ENCODE measurements at places on chromosomes 6 and 20.
A peak's percentile ranks its signal among the peaks of the same experiment; 100 is the strongest.

DNA sequence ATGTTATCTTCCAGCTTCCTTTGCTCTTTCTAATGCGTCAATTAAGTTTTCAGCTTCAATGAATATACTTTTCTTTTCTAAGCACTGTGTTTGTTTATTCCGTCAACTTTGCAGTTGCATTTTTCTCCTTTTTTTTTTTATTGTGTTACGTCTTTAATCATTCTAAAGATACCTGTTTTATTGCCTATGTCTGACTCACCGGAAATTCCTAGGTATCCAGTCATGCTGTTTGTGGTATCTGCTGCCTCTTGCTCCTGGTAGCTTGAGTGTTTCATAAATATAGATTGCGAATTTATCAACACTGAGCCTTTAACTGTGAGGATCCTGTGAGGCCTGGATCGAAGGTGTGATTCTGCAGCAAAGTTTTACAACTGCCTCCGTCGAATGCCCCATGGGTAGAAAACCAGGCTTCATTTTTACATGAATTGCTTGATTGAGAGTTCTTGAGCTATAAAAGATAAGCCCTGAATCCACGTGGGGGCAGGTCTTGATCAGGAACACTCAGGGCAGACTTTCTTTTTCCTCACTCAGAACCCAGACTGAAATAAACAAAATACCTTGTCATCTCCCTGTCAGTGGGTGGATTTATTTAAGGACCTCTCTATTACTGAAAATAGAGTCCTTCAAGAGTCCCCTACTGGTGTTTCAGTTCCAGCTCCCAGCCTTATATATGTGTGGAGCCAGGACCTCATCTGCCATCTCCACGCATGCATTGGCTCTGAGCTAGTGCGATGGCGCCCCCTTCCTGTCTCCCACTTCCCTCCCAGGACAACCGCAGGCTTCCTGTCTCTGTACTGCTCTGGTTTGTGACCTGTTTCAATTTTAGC, 60.1 kb upstream of the LRRC1 start:
- DNase-seq = peak; percentile 26
- H3K36me3 ChIP-seq = no peaks in the 10 kb centered on the region
- no peak overlapping the region for H3K27ac ChIP-seq
- H3K4me3 ChIP-seq = no peak overlapping the region

- no peaks in the 10 kb centered on the region for H3K27me3 ChIP-seq
- H3K4me1 ChIP-seq = no peaks in the 10 kb centered on the region
- H3K4me3 ChIP-seq = no peak overlapping the region
- DNase-seq = no peak
- peaks cover 1% of the 10 kb centered on the region for H3K36me3 ChIP-seq
Observed at GRCh38 chr6:152117156-152118133, 310.0 kb downstream of the ESR1 start.

- H3K4me3 ChIP-seq = no peak overlapping the region
- no peaks in the 10 kb centered on the region for H3K4me1 ChIP-seq
- H3K27me3 ChIP-seq = no peaks in the 10 kb centered on the region
- DNase-seq = no peak
- H3K27ac ChIP-seq = no peak overlapping the region
Observed at GRCh38 chr20:57435105-57435497, 43.9 kb downstream of the RBM38 start.

DNA sequence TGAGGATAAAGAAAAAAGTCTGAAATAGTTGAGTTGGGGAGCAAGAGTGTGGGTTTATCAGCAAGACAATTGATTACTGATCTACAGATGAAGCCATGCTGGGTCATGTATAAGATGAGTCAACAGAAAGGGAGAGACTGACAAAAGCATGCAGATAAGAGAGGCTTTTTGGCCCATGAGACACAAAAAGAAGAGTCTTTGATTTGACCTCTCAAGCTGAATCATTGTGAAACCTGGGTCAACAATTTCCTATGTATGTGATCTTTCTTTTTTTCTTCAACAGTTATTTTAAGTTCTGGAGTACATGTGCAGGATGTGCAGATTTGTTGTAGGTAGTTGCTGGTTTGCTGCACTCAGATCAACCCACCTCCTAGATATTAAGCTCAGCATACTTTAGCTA, 15.9 kb downstream of the RIMS1 start:
- no peaks in the 10 kb centered on the region for H3K36me3 ChIP-seq
- no peaks in the 10 kb centered on the region for H3K27me3 ChIP-seq
- no peak overlapping the region for H3K27ac ChIP-seq
- H3K4me3 ChIP-seq = no peak overlapping the region

GRCh38 chr6:141261016-141261671, 871.6 kb upstream of the GJE1 start:
- no peak for DNase-seq
- H3K4me3 ChIP-seq = no peak overlapping the region
- no peaks in the 10 kb centered on the region for H3K36me3 ChIP-seq
- H3K27ac ChIP-seq = no peak overlapping the region
- H3K4me1 ChIP-seq = no peaks in the 10 kb centered on the region

DNA sequence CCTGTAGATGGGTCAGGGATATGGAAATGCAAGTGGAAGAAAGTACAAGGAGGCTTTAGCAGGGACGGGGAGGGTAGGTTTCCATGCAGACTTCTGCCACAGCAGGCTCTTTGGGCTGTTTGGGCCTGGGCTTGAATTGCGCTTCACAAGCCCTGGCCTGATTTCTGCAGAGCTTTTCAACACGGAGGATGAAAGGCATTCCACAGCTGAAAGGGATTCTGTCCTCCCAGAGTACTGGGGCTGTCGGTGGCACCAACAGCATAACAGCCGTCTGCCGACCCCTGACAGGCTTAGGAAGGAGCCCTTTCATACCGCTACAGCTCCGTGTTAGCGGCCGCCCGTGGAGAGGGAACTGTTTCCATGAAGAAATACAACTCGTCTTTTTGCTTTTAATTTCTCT, 22.9 kb upstream of the TBC1D7 start:
- no peak for DNase-seq
- no peak overlapping the region for H3K4me3 ChIP-seq
- H3K36me3 ChIP-seq = no peaks in the 10 kb centered on the region
- H3K27ac ChIP-seq = no peak overlapping the region
- H3K27me3 ChIP-seq = no peaks in the 10 kb centered on the region

- DNase-seq = no peak
- no peak overlapping the region for H3K27ac ChIP-seq
- H3K36me3 ChIP-seq = peaks cover 2% of the 10 kb centered on the region
- H3K27me3 ChIP-seq = no peaks in the 10 kb centered on the region
- no peak overlapping the region for H3K4me3 ChIP-seq
Observed at GRCh38 chr6:37366910-37367309, 13.1 kb downstream of the RNF8 start.

DNA sequence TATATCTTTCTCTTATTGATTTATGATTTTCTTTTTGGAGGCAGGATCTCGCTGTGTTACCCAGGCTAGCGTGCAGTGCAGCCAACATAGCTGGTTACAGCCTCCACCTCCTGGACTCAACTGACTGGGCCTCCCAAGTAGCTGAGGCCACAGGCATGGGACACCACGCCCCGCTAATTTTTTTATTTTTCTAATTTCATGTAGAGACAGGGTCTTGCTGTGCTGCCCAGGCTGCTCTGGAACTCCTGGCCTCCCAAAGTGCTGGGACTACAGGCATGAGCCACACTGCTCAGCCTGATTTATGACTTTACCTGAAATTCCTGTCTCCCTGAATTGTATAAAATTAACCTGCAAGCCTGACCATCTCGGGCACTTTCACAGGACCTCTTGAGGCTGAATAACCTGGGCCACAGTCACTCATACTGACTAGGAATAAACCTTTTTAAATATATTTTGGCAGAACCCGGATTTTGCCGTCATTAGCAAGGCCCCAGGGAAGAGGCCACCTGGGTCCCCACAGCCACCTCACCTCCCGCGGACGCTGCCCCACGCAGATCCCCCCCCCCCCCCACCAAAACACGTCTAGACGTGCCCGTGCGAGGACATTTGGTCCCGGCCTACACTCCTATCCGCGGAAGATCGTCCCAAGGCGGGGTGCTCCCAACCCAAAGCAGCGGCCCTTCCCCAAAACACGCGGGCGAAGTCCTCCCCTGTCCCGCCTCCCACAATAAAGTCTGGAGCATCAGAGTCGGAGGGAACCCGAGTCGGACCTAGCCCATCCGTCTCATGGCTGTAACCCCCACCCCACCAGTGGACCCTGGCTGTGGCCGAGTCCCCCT, 902 bp downstream of the ZNF337 start:
- peak; percentile 28 for DNase-seq
- no peaks in the 10 kb centered on the region for H3K4me1 ChIP-seq
- H3K4me3 ChIP-seq = peak overlapping the region; percentile 90
- H3K36me3 ChIP-seq = no peaks in the 10 kb centered on the region

DNA sequence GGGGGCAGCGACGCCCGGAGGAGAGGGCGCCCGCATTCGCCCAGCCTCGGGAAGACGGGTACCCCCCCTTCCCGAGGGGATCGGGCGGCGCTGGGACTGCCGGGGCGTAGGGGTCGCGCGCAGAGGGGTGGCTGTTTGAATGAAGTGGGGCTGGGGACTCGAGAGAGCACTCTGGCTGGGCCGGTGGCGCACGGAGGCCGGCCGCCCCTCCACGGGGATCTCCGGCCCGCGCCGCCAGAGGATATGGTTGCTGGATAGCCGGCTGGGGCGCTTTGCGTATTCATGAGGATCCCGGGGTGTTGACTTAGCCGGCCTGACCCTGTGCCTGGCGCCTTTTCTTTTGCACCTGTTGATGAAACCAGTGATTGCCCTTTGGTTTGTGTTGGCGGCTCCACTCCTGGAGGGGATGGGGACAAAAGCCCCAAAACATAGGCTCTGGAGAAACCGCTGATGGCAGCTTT, 469 bp downstream of the SYNJ2 start:
- H3K4me3 ChIP-seq = peak overlapping the region; percentile 90
- no peaks in the 10 kb centered on the region for H3K36me3 ChIP-seq
- peak; percentile 42 for DNase-seq

GRCh38 chr6:51285876-51286275, 467.2 kb downstream of the TFAP2B start:
- H3K4me3 ChIP-seq = no peak overlapping the region
- no peak for DNase-seq
- no peaks in the 10 kb centered on the region for H3K36me3 ChIP-seq
- no peaks in the 10 kb centered on the region for H3K27me3 ChIP-seq
- H3K27ac ChIP-seq = no peak overlapping the region

DNA sequence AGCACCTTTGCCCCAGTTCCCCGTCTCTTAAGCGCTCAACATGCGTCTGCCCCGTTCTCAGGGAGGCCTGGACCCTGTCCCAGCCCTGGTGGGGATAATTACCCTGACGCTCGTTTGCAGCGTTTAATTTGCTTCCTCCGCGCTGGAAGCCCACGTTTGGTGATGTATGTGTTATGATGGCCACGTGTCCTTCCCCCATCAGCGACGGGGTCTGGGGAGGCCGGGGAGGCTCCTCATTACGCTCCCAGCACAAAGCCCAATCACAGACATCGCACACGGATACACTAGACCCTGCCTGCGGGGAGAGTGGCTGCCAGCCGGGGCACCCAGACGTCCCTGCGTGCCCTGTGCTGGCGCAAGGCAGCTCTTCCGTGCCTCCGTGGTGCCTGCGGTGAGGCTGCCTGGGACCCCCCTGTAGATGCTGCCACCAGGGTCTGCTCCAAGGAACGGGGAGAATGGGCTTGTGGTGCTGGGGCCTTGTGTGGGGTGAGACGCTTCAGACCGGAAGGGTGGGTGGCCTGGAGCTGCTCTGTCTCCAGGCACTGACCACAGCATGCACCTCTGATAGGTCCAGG, 10.2 kb upstream of the CHRNA4 start:
- no peaks in the 10 kb centered on the region for H3K27me3 ChIP-seq
- DNase-seq = no peak
- H3K4me3 ChIP-seq = no peak overlapping the region
- no peaks in the 10 kb centered on the region for H3K36me3 ChIP-seq

DNA sequence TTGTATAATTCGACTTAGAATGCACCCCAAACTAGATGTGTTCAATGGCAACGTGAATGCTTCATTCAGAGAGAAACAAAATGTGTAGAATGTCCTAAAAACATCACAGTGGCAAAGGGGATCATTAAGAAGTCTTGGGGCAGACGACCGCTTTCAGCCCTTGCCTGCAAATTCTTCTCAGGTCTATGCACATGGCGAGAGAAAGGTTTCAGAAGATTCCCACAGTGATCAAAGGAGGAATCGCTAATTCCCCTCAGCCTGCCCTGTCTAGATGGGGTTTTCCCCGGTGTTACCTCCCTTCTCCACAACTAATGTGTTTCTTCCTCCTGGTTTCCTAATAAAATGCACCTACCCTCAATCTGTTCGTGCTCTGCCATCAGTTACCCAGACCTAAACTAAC, 13.3 kb upstream of the NHSL1 start:
- no peaks in the 10 kb centered on the region for H3K4me1 ChIP-seq
- DNase-seq = no peak
- H3K36me3 ChIP-seq = peaks cover 1% of the 10 kb centered on the region

DNA sequence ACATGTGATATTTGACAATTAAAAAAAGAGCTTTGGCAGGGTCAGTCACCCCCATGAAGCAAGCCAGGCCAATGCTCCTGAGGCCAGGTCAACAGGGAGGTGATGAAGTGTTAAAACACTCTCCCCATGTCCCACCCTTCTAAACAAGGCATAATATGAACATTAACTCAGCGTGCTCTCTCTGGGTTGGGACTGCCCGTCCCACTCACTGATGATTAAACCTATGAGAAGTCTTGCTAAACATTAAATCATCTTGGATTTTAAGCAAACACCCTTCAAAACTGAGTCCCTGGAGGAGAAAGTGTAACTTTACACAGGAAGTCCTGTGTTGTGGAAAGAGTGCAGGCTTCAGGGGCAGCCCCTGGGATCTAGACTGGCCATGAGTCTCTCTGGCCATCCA, 558.5 kb downstream of the CD83 start:
- no peak overlapping the region for H3K4me3 ChIP-seq
- H3K27me3 ChIP-seq = no peaks in the 10 kb centered on the region
- peak; percentile 60 for DNase-seq
- H3K27ac ChIP-seq = no peak overlapping the region

GRCh38 chr6:162058281-162058875, 669.2 kb downstream of the PRKN start:
- no peaks in the 10 kb centered on the region for H3K36me3 ChIP-seq
- no peak overlapping the region for H3K27ac ChIP-seq
- no peaks in the 10 kb centered on the region for H3K4me1 ChIP-seq
- peak; percentile 72 for DNase-seq
- H3K27me3 ChIP-seq = no peaks in the 10 kb centered on the region

GRCh38 chr20:56829788-56830385, 200.8 kb downstream of the TFAP2C start:
- no peaks in the 10 kb centered on the region for H3K4me1 ChIP-seq
- no peaks in the 10 kb centered on the region for H3K27me3 ChIP-seq
- no peaks in the 10 kb centered on the region for H3K36me3 ChIP-seq
- H3K27ac ChIP-seq = no peak overlapping the region
- no peak for DNase-seq
- no peak overlapping the region for H3K4me3 ChIP-seq

All from fibroblast of lung (primary cell).